ENCODE measurements at places on chromosomes 11 and 22.

- DNase-seq = no peak
These were observed 700 bp upstream of the STX3 start for GRCh38 chr11:59754494-59754858.

DNA sequence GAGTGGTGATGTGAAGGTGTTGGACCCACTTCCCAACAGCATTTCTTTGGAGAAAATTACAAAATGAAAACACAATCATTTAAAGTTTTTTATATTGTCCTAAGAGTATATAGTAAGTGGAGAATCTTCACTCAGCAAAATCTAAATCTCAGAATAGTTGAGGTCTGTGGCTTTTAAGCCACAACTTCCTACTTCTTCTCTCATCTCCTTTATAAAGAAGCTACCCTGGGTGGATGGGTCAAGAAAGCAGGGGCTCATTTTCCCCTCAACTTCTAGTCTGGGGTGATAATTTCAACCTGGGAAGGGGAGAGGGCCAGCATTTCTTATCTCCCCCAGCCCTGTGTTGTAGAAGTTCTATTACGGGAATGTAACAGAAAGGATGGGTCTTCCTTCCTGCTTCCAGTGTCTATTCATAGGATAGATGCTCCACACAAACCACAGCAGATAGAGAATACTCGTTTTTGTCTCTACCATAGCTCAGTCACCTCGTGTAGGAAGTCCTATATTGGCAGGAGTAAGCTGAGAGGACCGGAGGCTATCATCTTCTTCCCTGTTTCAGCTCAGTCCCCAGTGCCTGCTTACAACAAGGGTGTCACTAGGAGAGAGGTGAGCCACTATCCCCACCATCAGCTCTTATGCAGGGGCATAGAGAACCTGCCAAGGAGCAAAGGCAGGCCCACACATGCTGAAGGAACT is 341.5 kb downstream of the CASP12 start:
- no peak for DNase-seq

DNA sequence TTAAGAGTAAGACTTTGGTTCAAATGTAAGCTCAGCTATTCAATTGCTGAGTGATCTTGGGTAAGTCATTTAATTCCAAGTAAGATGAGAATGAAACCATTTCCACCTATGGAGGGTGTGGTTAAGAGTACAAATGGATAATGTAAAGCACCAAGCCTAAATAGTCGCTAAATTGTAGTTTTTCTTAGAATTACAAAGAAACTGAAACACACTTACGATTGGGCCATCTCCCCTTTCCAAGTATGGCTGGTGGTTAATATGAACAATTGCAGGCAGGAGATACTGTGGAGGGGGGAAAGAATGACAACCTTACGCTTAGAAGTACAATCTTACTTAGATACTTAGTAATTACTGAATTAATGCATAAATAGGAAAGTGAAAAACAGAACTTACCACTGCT is 8.2 kb downstream of the DDX17 start:
- no peak for DNase-seq

GRCh38 chr22:36775586-36775963 is 344 bp downstream of the IFT27 start:
- no peak for DNase-seq

- no peak for DNase-seq
These were observed 89.3 kb upstream of the AMOTL1 start for GRCh38 chr11:94678901-94679300.

DNA sequence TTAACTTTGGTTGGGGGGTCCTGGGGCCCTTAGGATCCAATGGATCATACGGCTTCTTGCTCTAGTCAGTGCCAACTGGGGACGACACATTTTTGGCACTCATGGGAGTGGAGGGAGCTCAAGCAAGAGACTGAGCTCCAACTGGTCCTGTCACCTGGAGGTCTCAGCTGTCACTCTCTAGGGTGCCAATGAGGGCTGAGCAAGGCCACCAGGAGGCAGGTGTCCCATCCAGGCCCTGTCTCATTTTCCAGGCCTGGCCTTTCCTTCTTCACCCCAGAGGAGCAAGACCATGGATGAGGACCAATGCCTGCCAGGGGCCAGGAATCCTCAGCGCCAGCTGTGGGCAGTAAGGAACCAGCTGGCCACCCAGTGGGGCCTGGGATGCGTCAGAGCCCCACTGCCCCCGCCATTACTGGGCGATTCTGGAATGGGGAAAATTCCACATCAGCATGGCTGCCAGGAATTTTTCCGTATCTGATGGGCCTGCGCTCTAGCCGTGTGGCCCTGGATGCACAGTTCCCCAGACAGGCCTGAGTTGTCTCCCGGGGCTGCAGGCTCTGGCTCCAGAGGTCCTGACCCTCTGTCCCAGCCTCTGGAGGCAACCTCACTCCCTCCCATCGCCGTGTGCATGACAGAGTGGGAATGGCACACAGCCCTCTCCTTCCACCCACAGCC is 669 bp upstream of the GAL3ST1 start:
- no peak for DNase-seq
